AG20443 (cell line): ENCODE measurements at places on chromosomes 1 and 21.

DNA sequence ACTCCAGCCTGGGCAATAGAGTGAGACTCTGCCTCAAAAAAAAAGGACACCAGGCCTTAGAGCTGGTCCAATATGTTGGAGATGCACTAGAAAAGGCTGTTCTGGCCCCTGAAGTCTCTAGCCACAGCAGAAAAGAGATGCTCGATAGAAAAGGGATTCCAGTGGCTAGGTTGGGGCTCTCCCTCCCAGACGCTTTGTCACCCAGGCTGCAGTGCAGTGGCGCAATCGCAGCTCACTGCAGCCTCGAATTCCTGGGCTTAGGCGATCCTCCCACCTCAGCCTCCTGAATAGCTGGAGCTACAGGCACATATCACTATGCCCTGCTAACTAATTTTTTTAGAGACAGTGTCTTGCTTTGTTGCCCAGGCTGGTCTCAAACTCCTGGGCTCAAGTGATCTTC lies 18.2 kb downstream of the PDZK1 start:
- no peak for DNase-seq

- DNase-seq = peak; percentile 24
These were observed 51.8 kb upstream of the FAM89A start for GRCh38 chr1:231091831-231092301.

GRCh38 chr1:211932933-211933254 lies 102.3 kb upstream of the LPGAT1 start:
- no peak for DNase-seq

DNA sequence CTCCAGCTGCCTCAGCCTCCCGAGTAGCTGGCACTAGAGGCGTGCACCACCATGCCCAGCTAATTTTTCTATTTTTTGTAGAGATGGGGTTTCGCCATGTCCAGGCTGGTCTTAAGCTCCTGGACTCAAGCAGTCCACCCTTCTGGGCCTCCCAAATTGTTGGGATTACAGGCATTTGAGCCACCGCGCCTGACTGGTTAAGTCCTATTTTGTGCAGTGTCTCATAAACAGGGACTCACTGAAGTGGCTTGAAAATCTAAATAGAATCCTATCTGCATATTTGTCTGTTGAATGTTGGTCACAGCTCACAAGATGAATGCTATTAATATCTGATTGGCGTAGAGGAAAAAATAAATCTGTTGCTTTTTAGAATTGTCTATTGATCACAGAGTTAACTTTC lies 5.9 kb upstream of the CHAF1B start:
- DNase-seq = no peak

GRCh38 chr1:147486876-147487656 lies 54.2 kb upstream of the BCL9 start:
- DNase-seq = no peak

DNA sequence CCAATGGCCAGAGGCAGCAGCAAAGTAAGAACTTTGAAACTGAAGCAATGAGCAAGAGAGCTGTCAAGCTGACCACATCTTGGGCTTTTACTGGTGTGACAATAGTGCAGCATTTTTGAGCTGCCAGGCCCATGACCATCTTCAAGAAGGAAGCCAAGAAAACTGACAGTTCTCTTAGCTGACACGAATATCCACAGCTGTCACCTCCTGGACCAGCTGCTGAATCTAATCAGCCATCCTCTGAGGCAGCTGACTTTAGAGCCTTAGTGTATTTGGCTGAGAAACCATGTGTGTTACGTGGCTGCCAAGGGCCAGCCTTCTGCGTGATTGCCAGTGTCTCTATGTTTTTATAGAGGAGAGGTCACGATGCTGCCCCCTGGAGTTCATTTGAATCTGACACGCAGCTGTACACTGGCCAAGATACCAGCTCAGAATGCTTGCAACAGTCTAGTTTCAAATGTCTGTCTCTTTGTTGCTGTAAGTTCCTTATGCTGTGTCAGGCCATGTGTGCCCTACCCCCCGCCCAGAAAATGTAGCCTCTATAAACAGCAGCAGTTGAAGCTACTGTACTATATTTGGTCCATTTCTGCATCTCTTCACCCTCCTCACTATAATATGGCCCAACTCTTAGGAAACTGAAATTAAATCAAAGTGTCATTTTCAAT lies 39.7 kb downstream of the PALMD start:
- DNase-seq = peak; percentile 80

- peak; percentile 67 for DNase-seq
These were observed 18.3 kb upstream of the VAMP3 start for GRCh38 chr1:7752512-7753417.

DNA sequence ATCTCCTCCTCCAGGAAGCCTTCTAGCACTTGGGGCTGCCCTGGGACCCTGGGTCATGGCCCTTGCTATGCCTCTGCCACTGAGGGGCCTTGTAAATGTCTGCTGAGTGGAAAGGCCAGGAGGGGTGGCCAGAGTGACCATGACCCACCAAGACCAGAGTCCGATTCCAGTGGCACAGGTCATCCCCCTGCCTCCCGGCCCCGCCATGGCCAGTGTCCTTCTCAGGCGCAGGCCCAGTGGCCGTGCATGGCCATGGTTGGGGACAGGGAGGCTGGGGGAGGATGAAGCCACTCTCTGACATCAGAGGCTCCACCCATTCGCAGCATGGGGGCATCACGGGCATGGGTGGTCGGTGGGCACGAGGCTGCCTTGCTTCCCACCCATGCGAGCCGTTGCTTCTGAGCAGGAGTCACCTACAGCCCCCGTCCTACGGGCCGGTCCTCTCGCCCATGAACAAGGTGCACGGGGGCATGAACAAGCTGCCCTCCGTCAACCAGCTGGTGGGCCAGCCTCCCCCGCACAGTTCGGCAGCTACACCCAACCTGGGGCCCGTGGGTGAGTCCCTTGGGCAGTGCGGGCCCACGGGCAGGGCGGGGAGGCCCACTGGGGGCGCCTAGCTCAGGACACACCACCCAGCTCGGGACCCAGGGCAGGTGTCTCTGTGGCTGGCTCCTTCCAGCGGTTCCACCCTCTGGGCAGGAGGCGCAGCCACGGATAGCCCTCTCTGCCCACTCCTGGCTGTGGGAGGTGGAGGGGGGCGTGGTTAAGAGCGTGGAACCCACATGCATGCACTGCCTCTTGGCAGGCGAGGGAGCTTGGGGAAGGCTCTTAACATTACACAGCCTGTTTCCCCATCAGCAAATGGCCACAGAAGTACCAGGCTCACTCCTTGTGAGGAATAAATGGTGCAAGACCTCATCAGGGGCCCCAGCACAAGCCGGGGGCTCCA lies 22.4 kb upstream of the CCDC27 start:
- no peak for DNase-seq

GRCh38 chr1:8910914-8911313 lies 32.4 kb upstream of the ENO1 start:
- DNase-seq = no peak

DNA sequence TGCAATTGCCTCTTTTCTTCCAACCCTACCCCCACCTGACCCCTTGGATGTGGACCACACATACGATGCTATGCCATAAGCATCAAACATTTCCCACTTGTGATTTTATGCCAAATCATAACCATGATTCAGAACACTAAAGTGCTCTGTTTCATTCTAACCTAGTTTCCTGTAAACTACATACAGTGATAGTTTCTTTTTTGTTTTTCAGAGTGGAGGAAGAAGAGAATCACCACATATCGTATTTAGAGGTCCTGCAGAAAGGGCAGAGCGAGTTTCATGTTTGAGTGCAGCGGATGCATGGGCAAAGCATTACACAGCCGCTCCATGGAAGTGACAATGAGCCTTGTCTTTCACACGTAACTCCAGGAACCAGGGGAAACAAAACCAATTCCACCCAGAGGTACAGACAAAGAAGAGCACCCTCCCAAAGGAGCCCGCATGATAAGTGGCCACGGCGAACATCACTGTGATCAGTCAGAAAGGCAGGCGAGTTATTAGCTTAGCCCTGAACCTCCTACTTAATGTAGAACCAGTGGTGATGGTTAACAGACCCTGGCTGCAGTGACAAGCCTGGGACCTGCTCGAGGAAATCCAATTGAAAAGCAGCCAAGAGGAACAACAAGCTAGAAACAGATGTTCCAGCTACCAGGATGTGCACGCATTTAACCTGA lies 64.0 kb upstream of the ZNF281 start:
- DNase-seq = peak; percentile 20

- DNase-seq = no peak
These were observed 42.3 kb downstream of the VAMP4 start for GRCh38 chr1:171699531-171699930.
